ENCODE measurements at places on chromosomes 6 and 20.

GRCh38 chr20:3084986-3085360, 449 bp upstream of the AVP start:
- DNase-seq = no peak

DNA sequence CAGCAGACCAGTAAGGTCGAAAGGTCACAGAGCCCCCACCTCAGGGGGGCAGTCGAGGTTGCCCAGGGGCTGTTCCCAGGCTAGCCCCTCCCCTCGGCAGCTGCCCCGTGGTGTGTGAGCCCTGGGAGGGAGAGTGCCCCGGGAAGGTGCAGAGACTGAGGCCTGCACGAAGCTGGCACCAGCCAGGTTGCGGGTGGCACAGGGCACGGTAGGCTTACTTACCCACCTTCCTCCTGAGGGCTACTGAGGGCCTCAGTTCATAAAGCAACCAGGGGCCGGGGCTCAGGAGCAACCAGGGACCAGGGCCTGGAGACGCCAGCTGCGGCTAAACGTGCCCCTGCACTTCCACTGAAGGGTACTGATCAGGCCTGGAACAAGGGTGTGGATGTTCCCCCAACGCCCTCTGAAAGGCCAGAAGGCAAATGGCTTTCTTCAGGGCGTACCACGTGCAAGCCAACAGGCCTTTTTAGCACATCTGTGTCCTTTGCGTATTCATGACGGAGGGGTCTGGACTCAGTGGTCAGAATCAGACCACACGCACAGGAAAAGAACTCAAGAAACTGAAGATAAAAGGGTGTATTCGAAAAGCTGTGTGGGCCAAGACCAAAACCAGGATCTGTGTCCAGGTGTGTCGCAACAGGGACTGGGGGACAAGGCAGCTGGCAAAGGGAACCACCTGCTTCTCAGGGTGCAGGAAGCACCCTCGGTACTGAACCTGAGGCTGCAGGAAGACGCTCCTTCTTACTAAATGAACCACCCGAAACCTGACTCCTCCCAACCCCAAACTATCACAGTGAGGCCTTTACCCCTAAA, 24.5 kb upstream of the TCFL5 start:
- DNase-seq = no peak

DNA sequence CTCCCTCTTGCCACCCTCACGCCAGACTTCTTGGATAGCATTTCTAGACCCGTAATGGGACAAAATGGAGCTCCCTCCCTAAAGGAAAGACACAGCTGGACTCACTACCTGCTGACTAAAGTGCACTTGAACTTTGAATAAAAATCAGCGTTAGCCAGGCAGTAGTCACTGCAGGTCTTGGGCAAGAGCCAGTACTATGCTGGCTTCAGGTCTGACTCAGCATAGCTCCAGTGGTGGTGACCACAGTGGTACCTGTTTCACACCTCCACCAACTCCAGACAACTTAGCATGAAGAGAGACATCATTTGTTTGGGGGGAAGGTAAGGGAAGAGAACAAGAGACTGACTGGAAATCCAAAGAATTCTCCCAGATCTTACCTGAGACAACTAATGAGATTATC, 906.8 kb downstream of the GRIK2 start:
- no peak for DNase-seq

GRCh38 chr20:36463212-36464061, 77.9 kb upstream of the MYL9 start:
- no peak for DNase-seq

GRCh38 chr6:10613077-10613476, 81.3 kb downstream of the C6orf52 start:
- DNase-seq = no peak

DNA sequence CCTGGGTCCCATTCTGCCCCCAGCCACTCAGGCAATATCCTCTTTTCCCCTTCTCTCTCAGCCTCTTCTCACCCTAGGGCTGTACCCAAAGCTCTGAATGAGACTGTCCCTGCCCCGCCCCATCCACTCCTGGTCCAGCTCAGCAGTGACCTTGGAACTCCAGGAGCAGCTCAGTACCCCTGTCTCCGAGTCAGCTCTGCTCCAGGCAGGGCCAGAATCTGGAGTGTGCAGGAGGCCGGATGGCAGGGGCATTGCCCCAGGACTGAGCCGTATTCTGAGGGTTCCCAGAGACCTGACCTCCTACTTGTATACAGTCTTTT, 2.0 kb upstream of the RAET1G start:
- DNase-seq = peak; percentile 6

- no peak for DNase-seq
Measured at GRCh38 chr6:116359131-116359530, 11.6 kb upstream of the DSE start.

- no peak for DNase-seq
Measured at GRCh38 chr6:17032590-17032987, 69.3 kb upstream of the STMND1 start.

DNA sequence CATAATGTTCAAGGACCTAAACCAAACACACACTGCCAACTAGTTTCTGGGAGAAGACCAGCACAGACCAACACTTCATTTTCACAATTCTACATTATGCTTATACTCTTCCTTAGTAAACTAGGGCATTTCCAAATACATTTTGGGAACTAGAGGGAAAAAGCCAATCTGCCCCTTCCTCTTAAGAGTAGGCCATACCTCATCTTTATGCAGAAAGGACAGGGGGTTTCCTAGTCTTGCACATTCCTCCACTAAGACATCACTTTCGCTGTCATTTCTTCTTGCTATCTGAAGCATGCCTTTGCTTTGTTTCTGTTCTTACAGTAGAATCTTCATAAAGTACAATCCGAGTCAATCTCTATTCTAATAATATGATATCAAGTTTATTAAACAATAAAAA, 105.7 kb downstream of the SMLR1 start:
- no peak for DNase-seq

DNA sequence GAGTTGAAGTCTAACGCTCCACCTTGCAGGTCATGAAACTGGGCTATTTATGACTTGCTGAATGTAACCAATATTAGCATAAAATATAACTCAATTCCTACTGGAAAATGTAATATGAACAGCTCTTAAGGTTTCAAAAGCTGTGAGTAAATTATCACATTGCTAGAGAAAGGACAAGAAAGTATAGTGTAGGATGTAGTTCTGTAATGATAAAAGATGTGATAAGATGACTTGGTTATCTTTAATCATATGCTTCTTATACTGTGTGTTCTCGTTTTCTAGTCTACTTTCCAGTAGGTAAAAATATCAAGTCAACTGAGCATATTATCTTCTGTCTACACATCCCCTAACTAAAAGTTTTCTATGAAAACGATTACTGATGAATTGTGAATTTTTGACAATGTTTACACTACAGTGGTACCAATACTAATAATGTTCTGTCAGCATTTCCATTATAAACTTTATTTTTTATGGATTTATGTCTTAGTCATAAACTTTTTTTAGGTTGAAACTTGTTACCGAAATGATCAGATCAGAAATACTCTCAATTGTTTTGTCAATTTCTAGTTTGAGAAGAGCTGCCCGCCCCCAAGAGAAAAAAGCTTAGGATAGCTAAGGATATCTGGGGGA, 14.6 kb downstream of the MED23 start:
- DNase-seq = no peak

- no peak for DNase-seq
Measured at GRCh38 chr20:59723108-59723500, 118.8 kb downstream of the PHACTR3 start.

GRCh38 chr6:153167061-153167891, 36.2 kb upstream of the RGS17 start:
- DNase-seq = no peak

DNA sequence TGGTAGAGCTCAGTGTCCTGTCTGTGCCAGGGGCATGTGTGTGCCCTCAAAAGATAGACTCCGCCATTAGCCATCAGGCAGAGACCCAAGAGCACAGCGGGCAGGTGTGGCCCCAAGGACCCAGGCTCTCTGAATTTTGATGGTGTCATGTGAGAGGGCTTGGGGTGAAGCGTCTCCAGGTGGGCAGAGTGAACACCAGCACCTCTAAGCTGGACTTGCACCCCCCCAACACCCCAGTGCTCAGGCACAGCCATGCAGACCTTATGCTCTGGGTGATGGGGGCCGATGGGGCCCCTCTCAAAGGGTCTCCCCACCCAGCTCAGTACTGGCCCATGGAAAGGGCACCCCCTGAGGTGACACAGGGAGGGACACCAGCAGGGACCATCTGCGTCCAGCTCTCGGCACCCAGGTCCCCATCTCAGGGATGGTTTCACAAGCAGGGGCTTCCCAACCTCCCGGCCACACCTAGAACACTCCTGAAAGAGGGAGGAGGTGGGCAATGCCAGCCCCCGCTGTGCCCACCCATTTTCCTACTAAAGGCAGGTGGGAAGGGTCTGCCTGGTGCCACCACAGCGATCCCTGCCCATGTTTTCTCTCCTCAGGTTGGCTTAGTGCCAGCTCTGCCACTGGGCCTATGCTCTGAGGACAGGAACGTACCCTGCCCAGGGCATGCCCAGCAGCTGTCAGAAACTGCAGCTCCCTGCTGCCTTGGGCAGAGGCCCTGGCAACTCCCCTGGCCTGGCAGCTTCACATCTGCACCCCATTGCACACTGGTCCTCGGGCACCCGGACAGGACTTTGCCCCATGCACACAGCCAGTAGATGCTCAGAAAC, 3.5 kb downstream of the CST7 start:
- no peak for DNase-seq

DNA sequence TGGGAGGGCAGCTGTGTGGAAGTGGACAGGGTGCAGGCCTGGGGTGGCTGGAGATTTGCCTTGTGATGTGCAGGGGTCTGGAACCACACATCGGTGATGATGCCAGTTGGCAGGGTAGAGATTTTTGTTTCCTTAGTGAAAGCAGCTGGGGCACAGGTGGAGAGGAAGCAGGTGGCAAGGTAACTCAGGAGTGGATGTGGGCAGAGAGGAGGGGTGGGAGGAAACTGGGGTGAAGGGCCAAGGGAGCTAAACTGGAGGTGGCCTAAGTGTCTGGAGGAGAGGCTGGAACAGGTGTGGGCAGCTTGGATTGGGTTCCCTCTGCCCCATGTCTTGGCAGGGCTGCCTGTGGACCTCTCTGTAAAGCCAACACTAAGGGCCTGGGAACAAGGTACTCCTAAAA, 4.7 kb upstream of the SCUBE3 start:
- no peak for DNase-seq

Measured in stimulated activated naive CD8-positive, alpha-beta T cell treated with anti-CD3 and anti-CD28 coated beads, Interleukin-15, amount 100 ng/mL, for 72 hours (primary cell).